Tibial nerve (tissue), 4 donors: ENCODE measurements at places on chromosomes 3 and 15. TPM values are rescaled to one million over a fixed set of nuclear protein-coding genes. Genes with fewer than 3 reads are reported as not detected.

DNA sequence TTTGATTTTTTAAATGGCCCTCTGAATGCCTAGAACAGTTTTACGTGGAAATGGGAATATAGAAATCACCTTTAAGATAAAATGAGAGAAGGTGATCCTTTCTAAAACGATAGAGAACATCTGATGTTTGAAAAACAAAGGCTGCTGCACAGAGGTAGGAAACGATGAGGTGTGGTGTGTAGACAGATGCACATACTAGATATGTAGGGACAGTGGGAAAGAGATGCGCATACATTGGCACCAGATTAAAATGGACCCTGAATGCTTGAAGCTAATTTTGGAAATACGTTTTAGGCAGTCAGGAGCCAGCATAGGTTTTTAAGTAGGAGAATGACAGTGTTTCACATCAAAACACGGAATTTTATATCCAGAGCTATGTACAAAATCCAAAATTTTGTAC, 29.0 kb downstream of the MAP6D1 start:
- no peak for DNase-seq
- peaks cover 8% of the 10 kb centered on the region for H3K36me3 ChIP-seq
- H3K27me3 ChIP-seq = no peaks in the 10 kb centered on the region
- no peak overlapping the region for H3K4me3 ChIP-seq
- H3K27ac ChIP-seq = no peak overlapping the region

DNA sequence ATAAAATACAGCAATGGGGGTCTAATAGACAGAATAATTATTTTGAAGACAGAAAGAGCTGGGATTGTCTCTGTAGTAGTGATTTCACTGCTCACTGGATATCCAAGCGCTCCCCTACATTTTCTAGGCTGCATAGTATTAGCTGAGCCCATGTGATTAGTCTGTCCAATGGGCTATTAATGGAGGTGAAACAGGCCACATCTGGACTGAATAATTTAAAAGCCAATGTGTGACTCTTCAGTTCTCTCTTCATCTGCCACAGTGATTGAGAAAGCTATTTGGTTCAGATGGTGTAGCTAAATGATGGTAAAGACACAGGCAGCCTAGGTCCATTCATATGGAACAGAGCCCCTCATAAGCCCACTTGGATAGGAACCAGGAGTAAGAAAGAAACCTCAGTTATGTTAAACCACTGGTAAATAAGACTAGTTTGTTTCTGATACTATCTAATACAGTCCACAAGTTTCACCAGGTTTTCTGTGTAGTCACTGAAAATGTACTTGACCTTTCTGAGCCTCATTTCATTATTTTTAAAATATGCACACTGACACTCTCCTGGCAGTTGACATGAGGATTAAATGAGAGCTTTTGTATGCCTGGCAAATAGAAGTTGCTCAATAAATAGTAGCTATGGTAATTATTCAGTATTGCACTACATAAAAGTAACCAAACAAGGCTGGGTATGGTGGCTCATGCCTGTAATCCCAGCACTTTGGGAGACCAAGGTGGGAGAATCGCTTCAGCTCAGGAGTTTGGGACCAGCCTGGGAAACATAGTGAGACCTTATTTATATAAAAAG, 17.0 kb upstream of the STT3B start:
- DNase-seq = no peak
- H3K4me3 ChIP-seq = no peak overlapping the region
- H3K27me3 ChIP-seq = no peaks in the 10 kb centered on the region
- H3K36me3 ChIP-seq = no peaks in the 10 kb centered on the region

DNA sequence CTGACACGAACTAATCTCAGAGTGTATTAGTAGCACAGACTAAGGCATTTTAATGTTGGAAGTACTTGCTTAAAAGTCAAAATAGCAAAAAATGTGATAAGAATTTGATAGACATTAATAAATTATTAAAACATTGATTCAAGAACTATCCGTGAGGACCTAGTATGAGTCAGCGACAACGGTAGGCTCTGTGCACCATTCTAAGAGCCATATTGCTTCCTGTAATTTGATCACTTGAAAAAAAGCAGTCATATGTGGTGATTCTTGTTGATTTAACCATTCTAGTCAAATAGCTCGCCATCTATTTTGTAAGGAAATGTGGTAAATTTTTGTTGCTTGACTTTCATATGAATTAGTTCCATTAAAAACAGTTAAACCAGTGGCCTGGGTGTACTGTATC, 534.9 kb upstream of the ARRDC4 start:
- no peaks in the 10 kb centered on the region for H3K4me1 ChIP-seq
- no peak overlapping the region for H3K4me3 ChIP-seq
- no peak for DNase-seq
- no peak overlapping the region for H3K27ac ChIP-seq
- H3K36me3 ChIP-seq = no peaks in the 10 kb centered on the region

DNA sequence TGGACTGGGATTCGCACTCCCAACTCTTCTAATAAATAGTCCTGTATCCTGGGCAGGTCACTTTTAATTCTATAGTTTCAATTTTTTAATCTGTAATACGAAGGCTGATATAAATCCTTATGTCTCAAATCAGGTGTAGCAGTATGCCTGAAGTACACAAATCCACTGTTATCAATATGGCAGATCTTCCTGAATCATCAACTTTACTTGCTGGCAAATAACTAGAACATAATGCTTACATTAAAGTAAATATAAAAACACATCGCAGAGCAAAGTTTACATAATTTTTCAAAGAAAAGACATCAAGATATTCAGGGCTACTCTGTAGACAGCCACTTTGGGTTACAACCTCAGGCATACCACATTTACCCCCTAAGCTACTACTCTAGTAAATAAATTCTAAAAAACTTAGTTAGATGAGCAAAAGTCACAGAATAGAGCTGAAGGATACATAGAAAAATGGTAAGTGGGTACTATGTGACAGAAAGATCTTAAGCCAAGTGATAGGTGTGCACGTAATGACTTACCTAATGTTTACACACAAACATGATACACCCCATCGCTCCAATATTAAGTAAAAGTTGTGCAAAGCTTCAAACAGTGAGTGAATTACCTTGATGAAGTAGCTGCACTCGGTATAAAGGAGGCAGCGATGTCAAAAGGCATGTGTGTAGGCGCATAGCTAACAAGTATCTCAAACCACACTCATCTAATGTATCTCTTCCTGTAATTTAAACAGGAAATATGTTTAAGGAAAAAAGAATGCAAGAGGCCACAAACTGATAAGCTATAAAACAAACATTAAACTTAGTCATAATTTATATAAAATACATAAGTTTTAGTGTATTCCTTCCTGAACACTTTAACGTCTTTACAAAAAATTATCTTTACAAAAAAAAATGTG, 127.9 kb downstream of the DMXL2 start:
- no peak overlapping the region for H3K4me3 ChIP-seq
- H3K27me3 ChIP-seq = no peaks in the 10 kb centered on the region
- no peaks in the 10 kb centered on the region for H3K4me1 ChIP-seq
- no peak overlapping the region for H3K27ac ChIP-seq

GRCh38 chr3:78322780-78323179, 1282.9 kb downstream of the ROBO2 start:
- H3K36me3 ChIP-seq = no peaks in the 10 kb centered on the region
- H3K27me3 ChIP-seq = no peaks in the 10 kb centered on the region
- no peak for DNase-seq
- H3K4me1 ChIP-seq = no peaks in the 10 kb centered on the region

DNA sequence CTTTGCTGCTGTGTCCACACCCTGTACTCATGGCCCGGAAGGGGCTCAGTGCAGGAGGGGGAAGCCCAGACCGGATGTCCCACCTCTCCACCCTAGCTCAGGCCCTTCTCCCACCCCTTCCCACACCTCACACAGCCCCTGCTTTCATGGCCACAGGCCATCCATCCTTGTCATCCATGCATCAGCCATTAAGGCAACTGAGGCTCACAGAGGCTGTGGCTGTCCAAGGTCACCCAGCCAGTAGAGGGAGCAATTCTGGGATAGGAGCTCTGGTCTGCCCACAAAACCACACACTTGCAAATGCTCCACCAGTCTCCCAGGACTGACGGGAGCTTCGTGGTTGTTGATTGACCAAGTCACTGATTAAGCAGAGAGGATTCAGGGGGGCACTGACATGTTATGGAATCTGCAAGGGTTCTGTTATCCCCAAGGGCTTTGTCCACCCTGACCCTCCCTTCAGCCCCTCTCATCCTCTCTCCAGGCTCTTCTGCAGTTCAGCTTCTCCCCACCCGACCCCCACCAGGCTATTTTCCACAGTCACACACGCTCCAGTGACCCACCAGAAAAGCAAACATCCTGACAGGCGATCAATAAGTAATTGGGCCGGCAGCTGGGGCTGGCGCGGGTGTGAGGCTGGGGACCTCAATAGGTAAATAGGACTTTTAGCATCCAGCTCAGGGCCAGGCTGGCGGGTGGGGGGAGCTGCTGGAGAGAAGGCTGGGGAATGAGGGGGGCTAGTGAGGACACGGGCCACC, 15.1 kb downstream of the LINGO1 start:
- no peak overlapping the region for H3K27ac ChIP-seq
- no peaks in the 10 kb centered on the region for H3K27me3 ChIP-seq
- no peak overlapping the region for H3K4me3 ChIP-seq
- DNase-seq = no peak
- H3K4me1 ChIP-seq = no peaks in the 10 kb centered on the region
- no peaks in the 10 kb centered on the region for H3K36me3 ChIP-seq

GRCh38 chr3:38029400-38030125, at the start of gene PLCD1:
Gene PLCD1, minus strand, starts transcription at chr3:38029642. Its CDS starts 103 bp downstream, at chr3:38029539.
- H3K4me3 ChIP-seq = peak within 1 kb of the TSS; percentile 68
- no peaks in the 10 kb centered on the region for H3K27me3 ChIP-seq
- H3K4me1 ChIP-seq = peaks cover 34% of the 10 kb centered on the region
- DNase-seq = peak; percentile 76
- H3K36me3 ChIP-seq = no peaks in the 10 kb centered on the region

DNA sequence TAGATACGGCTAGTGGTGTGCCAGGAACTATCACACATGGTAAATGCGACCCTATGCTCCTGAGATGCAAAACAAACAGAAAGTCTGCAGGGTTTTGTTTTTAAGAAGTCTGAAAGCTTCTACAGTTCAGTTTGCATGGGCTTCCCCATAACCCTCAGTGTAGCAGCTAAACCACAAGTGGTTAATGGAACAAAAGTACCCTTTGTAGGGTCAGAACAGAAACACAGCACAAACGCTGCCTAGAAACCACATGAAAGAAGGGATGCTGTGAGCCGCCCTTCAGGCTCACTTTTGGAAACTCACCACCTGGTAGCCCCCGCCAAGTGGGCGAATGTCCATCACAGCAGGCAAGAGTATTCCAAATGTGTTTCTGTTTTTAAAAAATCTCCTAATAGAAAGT, 46.2 kb downstream of the CTDSPL start:
- no peaks in the 10 kb centered on the region for H3K36me3 ChIP-seq
- H3K4me3 ChIP-seq = no peak overlapping the region
- peak overlapping the region; percentile 43 for H3K27ac ChIP-seq
- peaks cover 99% of the 10 kb centered on the region for H3K4me1 ChIP-seq
- H3K27me3 ChIP-seq = no peaks in the 10 kb centered on the region

- no peak for DNase-seq
- H3K4me1 ChIP-seq = peaks cover 42% of the 10 kb centered on the region
- H3K36me3 ChIP-seq = no peaks in the 10 kb centered on the region
- H3K27me3 ChIP-seq = no peaks in the 10 kb centered on the region
Measured at GRCh38 chr15:45657764-45658545, 23.1 kb downstream of the SQOR start.

DNA sequence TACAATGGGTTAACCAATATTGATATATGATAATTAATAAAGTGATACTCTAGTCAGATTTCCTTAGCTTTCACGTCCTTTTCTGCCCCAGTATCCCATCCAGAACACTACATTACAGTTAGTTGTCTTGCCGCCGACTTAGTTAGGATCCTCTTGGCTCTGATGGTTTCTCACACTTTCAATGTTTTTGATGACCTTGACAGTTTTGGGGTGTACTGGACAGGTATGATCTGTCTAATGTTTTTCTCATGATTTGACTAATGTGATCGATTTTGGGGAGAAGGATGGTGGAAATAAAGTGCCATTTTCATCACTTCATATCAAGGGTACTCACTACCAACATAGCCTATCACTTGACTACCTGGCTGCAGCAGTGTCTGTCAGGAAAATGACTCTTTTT, 245.0 kb upstream of the TMC3 start:
- DNase-seq = no peak
- no peaks in the 10 kb centered on the region for H3K4me1 ChIP-seq
- no peaks in the 10 kb centered on the region for H3K27me3 ChIP-seq
- H3K36me3 ChIP-seq = no peaks in the 10 kb centered on the region

- no peaks in the 10 kb centered on the region for H3K36me3 ChIP-seq
- no peaks in the 10 kb centered on the region for H3K27me3 ChIP-seq
- H3K27ac ChIP-seq = no peak overlapping the region
- DNase-seq = no peak
- H3K4me3 ChIP-seq = no peak overlapping the region
Measured at GRCh38 chr3:43113671-43114070, 7.8 kb upstream of the POMGNT2 start.

Gene GOLGA6L7
- total RNA-seq = not detected

Gene COL7A1
- 15.7 TPM for total RNA-seq

Gene SPTSSB
- total RNA-seq = 0.63 TPM

Gene CCR4
- 0.21 TPM for total RNA-seq

Gene RASGRP1
- 1.7 TPM for total RNA-seq
